ENCODE measurements at places on chromosomes 4 and X.

DNA sequence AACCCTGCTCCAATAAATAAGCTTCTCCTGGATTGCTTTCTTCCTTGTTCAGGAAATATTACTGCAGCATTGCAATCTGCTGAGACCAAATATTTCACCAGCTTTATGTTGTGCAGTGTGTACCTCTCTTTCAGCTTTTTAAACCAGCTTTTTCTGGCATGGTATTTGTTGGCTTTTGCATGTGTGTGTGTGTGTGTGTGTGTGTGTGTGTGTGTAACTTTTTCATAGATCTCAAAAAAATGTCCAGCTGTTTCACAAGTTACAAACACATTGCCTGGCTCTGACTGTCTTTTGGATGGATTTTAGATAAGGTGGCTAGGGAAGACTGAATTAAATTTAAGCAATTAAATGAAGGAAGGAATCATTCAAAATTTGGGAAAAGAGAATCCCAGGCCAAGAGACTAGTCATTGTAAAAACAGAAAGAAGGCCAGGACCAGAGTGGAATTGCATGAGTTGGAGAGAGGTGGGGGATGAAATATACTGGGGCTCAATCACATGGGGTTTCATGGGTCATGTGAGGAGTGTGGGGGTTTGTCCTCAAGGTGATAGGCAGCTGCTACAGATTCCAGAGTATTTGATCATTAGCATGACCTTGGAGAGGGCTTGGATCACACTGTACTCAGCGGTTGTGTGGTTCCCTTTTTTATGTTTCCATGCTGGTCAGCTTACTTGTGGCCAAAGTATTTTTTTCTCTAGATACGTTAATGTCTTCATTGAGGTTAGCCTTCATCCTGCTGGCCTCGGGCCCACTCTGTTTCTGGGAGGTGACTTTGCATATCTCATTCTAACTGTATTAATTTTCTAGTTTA lies 357.7 kb upstream of the BOD1L1 start:
- peak; percentile 11 for DNase-seq

- no peak for DNase-seq
Observed at GRCh38 chr4:115923152-115923551, 809.7 kb upstream of the NDST4 start.

- DNase-seq = no peak
Observed at GRCh38 chrX:149208307-149208706, 296.8 kb downstream of the IDS start.

DNA sequence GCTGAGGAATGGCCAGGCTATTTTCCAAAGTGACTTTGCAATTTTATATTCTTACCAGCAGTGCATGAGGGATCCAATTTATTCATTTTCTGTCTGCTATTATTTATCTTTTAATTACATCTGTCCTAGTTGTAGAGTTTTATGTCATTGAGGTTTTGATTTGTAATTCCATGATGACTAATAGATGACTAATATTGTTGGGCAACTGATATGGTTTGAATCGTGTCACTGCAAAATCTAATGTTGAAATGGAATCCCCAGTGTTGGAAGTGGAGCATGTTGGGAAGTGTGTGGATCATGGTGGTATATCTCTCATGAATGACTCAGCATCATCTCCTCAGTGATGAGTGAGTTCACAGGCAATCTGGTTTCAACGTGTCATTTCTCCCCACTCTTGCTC lies 201.5 kb downstream of the TBX22 start:
- DNase-seq = no peak

DNA sequence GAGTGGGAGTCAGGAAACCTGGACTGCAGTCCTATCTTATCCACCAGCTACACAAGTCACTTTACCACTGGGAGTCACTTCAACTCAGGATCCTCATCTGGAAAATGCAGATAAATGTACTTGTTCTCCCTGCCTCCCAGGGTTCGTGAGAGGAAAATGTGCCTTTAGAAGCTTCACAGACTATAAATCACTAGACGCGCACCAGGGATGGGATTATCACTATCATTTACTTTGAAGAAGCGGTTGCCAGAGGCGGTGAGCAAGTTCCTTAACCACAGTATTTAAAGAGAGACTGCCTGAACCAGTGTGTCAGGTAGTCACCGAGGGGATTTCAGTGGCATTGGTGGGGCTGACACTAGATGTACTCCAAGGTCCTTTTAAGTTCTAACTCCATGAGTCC lies 219.5 kb downstream of the HS6ST2 start:
- no peak for DNase-seq

DNA sequence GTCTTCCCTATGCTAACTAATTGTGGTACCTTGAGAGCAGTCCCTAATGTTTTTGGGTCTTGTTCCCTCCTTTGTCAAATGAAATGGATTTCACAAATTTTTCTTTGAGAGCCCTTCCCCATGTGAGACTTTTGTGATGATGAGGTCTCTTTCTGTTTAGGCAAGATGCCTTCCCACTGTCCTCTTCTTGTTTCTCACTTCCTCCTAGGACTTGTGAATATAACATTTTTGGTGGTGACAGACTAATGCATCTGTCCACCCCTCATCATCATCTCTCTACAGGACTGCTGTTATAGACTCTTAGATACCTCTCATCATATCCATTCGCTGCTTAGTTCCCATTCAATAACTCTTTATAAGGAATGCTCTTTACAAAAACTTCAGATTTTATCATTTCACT lies 8.7 kb upstream of the ANK2 start:
- DNase-seq = no peak

DNA sequence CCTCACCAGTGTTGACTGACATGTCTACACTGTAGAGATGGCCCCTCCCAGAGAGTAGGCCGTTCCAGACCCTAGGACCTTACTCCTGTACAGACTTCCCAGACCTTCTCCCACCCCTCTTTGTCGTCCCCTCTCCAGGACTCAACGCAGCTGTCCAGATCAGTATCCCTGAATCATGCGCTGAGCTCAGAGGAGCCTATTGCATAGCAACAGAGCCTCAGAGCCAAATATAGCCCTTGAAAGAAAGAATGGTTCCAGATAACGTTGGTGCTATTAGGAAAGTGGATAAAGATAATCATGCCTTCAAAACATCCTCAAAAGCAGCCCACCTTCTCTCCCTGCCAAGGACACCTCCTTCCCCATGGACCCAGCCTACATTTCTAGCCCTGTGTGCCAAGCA lies 27.8 kb upstream of the NXF3 start:
- no peak for DNase-seq

- DNase-seq = no peak
Observed at GRCh38 chr4:2671267-2671895, 84.8 kb downstream of the TNIP2 start.

DNA sequence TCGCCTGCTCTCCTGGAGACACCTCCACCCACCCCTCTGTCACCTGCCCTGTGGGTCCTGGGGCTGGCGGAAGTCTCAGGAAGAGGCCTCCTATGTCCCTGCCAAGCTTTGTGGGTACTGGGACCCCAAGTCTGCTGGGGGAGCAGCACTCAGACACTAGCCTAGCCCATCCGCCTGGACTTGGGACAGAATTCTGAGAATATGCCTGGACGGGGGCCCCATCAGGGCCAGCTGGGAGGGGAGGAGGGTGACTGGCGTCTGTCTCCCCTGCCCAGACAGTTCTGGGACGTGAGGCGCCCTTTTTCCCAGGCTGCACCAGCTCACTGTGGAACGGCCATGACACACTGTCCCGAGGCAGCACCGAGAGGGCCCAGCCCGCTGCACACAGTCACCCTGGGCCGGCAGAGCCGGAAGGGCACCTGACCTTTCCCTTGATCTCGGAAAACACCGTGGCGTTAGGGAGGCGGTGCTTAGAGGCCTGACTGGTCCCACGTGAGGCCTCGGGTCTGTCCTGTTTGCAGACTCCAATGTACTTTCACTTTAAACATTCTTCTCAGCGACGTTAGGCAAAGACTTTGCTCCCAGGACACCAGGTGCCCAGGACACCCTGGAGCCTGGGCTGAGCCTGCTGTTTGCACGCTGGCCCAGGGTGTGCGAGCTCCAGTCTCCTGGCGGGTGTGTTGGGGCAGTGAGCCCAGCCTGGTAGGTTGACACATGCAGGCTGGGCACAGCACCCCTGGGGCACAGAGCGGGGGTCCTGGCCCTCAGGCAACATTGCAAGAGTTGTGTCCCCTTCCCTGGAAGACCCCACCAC lies 700 bp downstream of the SLC26A1 start:
- DNase-seq = peak; percentile 53

DNA sequence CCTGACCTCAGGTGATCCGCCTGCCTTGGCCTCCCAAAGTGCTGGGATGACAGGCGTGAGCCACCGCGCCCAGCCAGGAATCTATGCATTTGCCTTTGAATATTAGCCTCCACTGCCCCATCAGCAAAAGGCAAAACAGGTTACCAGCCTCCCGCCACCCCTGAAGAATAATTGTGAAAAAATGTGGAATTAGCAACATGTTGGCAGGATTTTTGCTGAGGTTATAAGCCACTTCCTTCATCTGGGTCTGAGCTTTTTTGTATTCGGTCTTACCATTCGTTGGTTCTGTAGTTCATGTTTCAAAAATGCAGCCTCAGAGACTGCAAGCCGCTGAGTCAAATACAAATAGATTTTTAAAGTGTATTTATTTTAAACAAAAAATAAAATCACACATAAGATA lies 44.2 kb upstream of the SHOX start:
- no peak for DNase-seq

GRCh38 chrX:154603438-154604430 lies 15.3 kb downstream of the CTAG1B start:
- no peak for DNase-seq

- no peak for DNase-seq
Observed at GRCh38 chr4:60482921-60483351, 717.2 kb upstream of the ADGRL3 start.

GRCh38 chr4:2159931-2160330 lies 82.0 kb downstream of the HAUS3 start:
- no peak for DNase-seq

DNA sequence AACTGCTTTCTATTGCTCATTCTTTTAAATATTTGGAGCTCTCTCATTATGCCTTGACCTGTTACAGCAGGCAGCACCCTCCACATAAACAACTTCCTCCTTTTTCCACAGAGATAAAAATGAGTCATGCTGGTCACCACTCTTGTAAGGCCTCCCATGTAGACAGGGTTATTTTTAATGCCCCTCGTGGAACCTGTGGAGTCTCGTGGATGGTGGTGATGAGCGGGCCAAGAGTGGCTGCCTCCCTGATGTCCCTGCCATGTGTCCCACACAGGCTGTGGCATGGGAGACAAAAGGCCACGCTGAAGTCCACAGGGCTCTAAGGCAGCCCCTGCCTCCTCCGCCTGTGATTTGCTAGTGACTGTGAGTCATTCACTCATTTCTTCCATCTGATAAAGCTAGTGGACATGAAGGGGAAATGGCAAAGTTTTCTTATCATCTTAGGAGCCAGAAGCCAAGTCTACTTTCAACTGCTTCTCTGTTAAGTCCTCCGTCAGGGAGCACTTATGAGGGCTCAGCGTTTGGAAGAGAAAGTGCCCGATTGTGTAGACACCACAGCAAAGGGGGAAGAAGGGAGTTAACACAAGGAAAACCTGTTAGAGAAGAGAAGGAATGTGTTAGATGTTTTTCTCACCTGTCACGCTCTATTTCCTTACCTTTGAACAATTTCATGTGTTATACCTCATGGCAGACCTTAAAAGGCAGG lies 121.6 kb upstream of the FAT1 start:
- peak; percentile 16 for DNase-seq

- no peak for DNase-seq
Observed at GRCh38 chrX:143568467-143568866, 51.2 kb upstream of the SPANXN3 start.

GRCh38 chr4:168998596-168998995 lies 11.5 kb downstream of the CBR4 start:
- no peak for DNase-seq

GRCh38 chrX:2220296-2220695 lies 280.5 kb downstream of the DHRSX start:
- DNase-seq = no peak

- DNase-seq = no peak
Observed at GRCh38 chr4:37567836-37568235, 118.3 kb downstream of the RELL1 start.

DNA sequence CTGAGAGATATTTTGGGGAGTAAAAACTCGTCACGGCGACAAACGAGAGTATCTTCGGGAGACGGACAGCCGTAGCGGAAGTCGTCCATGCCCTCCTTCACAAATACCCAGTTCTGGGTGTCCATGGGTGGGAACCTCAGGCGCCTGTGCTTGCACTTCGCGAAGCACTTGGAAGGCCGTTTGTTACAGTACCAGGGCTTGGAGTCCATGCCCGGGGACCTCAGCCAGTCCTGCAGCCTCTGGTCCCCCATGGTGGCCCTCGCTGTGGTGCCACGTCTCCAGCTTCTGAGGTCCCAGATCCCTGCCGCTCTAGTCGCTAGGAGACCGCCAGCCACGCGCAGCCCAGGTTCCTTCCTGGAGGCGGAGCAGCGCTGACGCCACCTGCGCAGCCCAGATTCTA lies at the start of gene FAM47A:
TSS of gene FAM47A (minus strand) at position 287 of the 400 bp plus-strand sequence. CDS start at position 251, 36 bp downstream.
- no peak for DNase-seq

- DNase-seq = no peak
Observed at GRCh38 chr4:37821953-37822605, 4.4 kb upstream of the PGM2 start.

DNA sequence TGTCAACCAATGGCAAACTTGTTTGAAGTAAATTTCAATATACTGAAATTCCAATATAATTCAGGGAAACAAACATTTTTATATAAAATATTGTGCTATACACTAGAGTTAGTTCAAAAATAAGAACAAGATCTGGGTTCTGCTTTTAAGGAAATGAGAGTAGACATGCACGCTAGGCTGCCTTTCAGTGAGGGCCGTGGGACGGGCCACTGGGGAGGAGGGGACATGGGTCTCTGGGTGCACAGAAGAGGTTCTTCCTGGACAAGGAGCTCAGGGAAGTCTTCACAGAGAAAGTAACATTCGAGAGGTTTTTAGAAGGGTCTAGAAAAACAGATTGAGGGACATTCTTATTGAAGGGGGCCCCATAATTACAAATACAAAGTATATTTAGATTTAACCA lies 64.4 kb downstream of the SHROOM3 start:
- DNase-seq = no peak

DNA sequence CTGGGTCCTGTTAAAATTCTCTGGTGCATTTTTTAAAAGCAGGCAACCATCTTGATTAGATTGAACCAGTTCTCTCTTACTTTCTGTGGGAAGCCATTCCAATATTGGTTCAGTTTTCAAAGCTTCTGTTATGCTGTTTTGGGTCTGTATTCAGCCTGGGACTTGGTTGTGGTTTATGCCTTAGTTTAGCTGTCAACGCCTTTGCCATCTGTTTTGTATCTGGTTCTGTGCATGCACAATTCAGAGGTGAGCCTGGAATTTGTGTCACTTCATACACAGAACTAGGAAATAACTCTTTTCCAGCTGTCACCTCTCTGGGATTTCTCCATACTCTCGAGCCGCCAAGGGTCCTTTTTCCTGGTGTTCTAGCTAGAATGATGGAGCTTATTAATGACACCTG lies 46.2 kb downstream of the STAP1 start:
- DNase-seq = no peak

DNA sequence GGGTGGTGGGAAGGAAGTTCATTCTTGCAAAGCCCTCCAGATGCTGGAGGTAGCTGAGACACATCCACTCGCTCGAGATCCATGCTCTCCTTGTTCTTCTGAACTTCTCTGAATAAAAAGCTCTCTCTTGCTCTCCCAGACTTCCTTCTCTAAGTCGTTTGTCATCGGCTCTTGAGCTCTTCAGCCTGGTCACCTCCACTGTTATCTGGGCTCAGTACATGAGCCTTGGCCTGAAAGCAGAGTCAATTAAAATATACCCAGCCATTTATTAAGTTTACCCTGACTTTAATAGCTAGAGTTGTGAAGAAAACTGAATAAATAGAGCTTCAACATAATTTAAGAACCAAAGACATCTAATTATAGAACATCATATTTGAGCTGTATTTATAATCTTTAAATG lies 99.0 kb downstream of the CPE start:
- DNase-seq = no peak

- DNase-seq = peak; percentile 52
Observed at GRCh38 chr4:48906206-48907173, at the start of gene OCIAD2. Gene OCIAD2 (minus strand): TSS chr4:48906774. CDS start chr4:48904549, 2,225 bp downstream.

GRCh38 chr4:116070283-116070682 lies 956.9 kb upstream of the NDST4 start:
- no peak for DNase-seq

Data from right cardiac atrium (tissue), 5 donors.